ENCODE measurements at places on chromosomes 7 and 10.

DNA sequence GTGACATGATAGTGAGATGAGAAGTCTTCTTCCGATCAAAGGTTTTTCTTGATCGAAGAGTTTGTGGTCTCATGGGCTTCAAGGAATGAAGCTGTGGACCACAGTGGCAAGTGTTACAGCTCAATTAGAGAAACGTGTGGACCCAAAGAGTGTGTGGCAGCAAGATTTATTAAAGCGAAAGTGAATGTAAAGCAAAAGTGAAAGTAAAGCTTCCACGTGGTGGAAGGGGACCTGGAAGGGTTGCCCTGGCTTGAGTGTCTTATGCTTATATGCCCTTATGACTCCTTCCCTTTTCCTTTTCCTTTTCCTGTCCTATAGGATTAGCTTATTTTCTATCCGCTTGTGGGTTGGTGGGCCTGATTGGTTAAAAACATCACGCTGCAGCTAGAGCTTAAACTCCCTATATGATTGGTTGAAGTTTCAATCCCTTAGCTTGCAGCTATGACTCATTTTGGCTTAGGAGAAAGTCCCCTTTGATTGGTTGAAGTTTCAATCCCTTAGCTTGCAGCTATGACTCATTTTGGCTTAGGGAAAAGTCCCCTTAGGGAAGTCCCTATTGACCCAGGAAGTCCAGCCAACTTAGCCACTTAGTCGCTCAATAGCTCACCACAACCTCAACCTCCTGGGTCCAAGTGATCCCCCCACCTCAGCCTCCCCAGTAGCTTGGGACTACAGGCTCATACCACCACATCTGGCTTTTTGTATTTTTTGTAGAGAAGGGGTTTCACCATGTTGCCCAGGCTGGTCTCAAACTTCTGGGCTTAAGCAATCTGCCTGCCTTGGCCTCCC is 34.7 kb downstream of the MRPS24 start:
- peak; percentile 67 for DNase-seq

DNA sequence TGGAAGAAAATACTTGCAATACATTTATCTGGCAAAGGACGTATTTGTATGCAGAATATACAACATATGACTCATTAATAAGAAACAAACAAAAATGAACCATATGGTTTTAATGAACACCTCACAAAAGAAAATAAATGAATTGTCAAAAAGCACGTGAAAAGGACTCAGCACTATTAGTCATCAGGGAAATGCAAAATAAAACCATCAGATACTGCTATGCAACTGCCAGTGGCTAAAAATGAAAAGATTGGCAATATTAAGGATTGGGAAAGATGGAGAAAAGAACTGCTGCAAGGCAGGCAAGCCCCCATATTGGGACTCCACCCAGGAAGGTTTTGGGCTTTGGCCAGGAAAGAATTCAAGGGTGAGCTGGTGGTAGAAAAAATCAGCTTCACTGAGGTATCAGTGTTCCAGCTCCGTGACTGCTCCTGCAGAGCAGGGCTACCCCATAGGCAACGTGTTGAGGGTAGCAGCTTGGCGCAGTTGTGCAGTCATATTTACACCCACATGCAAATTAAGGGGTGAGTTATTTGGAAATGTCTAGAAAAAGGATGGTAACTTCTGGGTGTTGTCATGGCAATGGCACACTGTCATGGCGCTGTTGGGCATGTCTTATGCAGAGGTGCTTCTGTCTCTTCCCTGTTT is 72.7 kb downstream of the CUBN start:
- DNase-seq = peak; percentile 96

GRCh38 chr7:131196803-131197202 is 130.9 kb upstream of the MKLN1 start:
- peak; percentile 33 for DNase-seq

GRCh38 chr7:66344166-66344565 is 139.0 kb downstream of the TPST1 start:
- peak; percentile 81 for DNase-seq

DNA sequence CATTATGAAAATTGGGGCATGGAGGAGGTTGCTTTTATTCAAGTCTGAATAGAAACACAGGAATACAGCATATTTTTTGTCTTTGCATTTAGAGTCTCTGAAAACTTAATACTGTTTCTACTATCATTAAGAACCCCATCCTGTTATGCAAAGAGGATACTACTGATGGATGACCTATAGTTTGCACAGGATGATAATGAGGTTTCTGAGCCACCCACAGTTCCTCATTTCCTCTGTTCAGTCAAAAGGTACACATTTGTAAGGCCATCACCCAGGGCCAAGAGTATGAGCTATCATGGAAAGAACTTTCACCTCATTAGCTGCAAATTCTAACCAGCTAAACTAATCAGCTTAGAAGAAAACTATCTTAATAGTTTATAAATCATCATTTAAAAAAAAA is 213.0 kb upstream of the CHRM2 start:
- no peak for DNase-seq

DNA sequence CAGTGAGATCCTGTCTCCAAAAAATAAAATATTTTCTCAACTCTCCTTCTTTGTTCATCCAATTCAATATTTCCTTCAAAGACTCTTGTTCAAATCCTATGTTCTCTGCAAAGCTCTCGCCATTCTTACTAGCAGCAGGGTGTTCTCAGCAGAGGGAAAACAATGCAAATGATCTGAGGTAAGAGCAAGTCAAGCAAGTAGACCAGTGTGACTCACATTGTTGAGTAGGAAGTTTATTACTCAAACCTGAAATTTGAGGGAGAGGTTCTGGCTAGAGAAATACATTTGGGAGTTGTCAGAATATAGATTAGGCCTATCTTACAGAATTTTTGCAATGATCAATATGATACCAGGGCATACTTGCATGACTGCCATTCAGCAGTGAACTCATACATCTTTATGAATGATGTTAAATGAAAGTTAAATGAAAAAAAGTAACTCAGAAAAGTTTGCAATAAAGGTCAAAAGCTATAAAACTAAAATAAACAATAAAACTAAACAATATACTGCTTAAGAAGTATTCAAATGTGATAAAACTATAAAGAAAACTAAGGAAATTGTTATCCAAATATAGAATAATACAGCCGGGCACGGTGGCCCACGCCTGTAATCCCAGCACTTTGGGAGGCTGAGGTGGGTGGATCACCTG is 5.8 kb downstream of the IDE start:
- DNase-seq = peak; percentile 62

DNA sequence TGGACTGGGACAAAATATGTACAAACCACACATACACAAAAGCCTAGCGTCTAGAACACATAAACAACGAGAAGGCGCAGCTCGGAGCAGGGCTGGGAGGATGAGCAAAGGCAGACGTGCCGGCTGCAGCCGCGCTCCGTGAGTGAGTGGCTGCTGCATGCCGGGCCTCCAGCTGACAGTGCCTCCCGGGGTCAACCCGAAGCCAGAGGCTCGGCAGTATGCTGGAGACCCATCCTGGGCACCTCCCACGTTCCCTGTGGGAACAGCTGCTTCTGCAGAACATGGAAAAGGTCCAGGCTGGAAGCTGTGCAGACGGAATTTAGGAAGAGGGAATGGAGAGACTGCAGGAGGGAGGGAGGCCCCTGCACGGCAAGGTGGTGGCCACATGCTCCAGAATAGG is 3.6 kb upstream of the GPR146 start:
- peak; percentile 70 for DNase-seq

DNA sequence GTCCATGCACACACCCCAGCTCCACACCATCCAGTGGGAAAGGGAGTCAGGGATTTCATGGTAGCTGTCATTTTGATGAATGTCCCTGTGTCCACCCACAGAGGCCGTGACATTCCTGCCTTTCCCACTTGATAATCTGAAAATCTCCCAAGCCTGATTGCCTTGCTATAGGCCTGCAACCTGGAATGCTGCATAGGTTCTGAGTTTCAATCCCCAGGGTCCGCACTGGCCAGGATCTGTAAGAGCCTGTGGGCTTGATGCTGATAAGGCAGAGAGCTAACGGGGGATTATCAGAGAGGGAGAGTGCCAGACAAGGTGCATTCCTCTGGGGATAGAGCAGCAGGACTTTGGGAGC is 57.5 kb downstream of the RBM20 start:
- no peak for DNase-seq

DNA sequence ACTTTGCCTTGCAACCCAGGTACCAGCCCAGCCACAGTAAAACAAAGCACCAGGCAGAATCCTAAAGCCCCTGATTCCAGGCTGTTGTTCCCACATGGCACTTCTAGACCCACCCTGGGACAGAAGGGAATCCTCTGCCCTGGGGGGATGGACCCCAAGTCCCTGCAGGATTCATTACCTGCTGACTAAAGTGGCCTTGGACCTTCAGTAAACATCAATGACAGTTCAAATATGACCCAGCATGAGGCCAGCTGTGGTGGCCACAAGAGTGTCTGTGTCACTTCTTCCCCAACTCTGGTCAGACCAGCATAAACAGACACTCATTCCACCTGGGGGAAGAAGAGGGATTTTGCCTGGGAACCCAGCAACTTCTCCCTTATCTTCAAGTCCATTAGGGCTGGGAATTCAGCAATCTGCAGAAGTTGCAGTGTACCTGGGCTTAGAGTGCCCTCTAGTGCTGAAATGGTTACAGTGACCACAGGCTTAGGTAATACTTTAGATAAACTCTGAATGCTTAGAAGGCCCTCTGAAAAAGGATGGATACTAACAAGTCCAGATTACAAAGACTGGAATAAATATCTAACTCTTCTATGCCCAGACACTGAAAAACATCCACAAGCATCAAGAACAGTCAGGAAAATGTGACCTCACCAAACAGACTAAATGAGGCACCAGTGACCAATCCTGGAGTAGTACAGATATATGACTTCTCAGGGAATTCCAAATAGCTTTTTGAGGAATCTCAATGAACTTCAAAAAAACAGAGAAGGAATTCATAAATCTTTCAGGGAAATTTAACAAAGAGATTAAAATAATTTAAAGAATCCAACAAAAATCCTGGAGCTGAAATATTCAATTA is 108.5 kb upstream of the TMEM168 start:
- DNase-seq = peak; percentile 77

DNA sequence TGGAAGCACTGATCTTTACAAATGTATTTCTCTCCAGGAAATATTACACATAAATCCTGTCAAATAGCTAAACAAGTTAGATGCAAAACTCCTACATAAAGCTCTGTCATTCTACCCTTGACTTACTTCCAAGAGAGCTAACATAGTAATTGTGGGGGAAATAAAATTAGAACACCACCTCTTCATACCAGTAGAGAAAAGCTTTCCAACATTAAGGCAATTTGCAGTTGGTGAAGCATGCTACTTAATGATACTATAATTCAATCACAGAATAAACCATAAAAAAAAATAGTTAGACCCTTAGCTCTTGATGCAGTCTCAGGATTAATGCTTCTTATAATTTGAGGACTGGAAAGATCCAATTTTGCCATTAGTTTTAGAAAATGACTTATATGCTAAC is 35.2 kb downstream of the SEMA3A start:
- DNase-seq = no peak

DNA sequence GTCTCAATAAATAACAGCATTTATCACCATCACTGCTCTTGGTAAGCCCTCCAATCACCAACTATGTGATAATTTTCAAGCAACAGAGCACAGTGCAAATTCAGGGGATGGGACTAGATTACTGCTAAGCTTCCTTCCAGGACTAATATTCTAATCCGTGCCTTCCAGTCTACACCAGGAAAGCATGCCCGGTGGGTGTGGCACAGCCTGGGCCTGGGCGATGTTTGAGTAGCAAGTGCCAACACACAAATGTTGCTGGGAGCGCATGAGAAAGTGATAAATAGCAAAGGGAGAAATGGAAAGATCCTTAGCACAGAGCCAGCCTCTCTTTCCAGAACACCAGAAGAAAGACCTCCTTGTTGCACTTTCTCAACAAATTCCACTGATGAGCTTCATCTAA is 13.5 kb upstream of the TM9SF3 start:
- no peak for DNase-seq

DNA sequence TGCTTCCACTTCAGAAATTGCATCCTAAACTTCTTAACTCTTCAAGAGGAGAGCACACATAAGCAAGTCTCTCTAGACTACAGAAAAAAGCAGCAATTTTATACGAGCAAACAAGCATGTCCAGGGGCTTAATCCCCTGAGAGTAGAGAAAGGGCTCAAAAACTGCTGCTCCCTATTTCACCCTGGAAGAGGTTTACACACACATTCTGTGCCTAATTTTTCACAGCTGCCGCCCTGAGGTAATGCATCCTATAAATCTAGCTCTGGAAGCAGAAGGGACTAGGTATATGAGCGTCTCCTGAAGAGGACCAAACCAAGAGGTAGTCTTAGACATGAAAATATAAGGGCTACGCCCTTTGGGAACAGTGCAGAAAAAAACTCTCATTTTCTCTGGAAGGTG is 73.1 kb downstream of the CRPPA start:
- DNase-seq = no peak

GRCh38 chr10:126243971-126244370 is 144.3 kb downstream of the ADAM12 start:
- peak; percentile 98 for DNase-seq

- DNase-seq = no peak
These were observed 109.0 kb upstream of the CARD11 start for GRCh38 chr7:3152714-3153113.

- DNase-seq = no peak
These were observed 18.0 kb upstream of the XPNPEP1 start for GRCh38 chr10:109941236-109941862.

DNA sequence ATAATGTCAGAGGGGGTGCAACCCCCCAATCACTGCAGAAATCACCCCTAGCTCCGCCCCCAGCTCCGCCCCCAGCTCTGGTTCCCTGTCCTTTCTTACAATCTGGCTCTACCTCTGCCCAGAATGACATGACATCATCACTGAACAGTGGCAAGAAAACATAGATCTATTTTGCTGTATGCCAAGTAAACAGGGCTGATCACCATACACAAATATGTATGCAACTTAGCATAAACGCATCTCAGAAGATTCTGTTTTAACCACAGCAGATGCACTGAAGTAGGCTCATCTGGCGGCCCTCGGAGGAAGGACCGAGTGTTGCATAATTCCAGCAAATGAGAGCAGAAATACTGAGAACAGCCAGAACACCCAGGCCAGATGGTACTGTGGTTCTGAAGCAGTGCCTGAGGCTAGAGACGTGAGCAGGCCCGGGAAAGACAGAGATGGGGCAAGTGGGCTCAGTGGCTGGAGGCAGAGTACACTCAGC is 293.3 kb upstream of the KLF14 start:
- peak; percentile 97 for DNase-seq

Measured in fibroblast of mammary gland (primary cell).